ENCODE measurements at places on chromosomes 3 and 15.
A peak's percentile ranks its signal among the peaks of the same experiment; 100 is the strongest.

GRCh38 chr3:128036119-128036518, 16.1 kb upstream of the SEC61A1 start:
- DNase-seq = no peak

DNA sequence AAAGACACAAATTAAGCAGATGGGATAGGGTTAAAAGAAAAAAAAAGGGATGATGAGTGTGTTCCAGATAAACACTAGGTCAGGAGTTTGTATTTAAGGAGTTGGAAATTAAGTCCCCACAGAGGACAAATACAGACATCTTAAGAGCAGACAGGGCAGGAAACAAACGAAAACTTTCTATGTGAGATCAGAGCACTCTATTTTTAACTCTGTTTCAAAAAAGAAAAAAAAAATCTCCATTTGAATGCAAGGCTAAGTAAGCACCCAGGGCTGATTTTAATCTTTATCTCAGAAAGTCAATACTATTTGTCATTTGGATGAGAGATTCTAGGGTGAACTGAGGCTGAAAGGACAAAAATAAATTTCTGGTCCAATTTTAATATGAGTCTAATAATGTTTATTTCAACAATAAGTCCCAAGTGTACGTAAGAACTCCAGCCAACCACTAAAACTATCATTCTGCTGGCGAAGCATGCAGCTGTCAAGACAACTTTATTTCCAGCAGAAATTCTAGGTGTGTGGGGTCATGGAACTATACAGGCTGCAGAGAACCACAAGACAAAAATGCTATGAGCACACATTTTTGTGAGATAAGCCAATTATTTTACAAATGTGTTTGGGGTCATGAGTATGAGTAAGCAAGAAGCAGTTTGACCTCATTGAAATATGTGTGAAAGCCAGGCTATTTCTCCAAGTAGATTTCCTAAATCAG, 186.1 kb downstream of the FMN1 start:
- DNase-seq = no peak

- no peak for DNase-seq
Measured at GRCh38 chr3:148866261-148866660, 1.2 kb downstream of the CPA3 start.

DNA sequence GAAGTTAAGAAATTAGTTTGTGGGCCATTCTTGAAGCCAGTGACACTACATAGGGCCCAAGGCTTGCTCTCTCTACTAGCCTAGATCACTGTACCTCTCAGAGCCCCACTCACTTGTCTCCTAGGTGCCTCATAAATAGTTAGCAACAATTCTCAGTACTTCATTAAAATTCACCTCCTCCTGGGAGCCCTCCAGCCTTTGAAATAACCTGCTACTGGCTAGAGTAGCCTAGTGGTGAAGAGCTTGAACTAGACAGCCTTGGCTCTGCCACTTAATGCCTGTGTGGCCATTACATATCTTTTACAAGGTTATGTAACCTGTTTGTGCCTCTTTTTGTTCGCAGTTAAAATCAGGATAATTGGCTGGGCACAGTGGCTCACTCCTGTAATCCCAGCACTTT, 89.3 kb downstream of the UBE2E2 start:
- DNase-seq = no peak

DNA sequence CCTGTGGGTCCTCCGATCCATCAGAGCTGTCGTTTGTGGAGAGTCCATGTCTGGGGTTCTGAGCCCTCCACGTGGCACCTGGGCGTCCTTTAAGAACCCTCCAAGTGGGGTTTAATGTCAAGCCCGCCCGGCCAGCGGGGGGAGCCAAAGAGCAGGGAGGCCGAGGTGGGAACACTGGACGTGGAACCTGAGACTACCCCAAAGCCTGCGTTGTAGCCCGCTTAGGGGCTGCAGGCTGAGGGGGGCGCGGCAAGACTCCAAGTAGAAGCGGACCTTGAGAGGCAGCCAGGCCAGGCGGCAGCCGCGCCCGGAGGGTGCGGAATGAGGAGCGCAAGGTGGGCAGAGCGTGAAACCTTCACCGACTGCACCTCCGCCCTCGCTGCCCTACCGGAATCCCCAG, 126.2 kb upstream of the ATP10A start:
- no peak for DNase-seq

DNA sequence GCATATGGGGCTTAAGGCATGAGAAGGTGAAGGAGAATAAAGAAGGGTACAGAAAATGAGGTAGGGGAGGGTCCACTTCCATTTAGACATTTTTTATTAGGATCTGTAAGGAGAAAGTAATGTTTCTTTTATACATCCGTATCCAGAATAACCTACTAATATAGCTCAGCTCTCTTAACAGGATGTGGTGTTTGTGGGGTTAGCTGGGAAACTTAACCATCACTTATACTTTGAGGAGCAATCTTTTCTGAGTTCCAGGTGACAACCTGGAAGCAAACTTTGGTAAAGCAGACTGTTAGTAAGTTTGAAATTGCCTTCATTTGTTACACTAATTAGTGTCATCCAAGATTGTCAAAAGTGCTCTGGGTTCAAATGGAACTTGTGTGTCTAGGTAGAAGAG, 36.6 kb downstream of the BUB1B start:
- DNase-seq = no peak

DNA sequence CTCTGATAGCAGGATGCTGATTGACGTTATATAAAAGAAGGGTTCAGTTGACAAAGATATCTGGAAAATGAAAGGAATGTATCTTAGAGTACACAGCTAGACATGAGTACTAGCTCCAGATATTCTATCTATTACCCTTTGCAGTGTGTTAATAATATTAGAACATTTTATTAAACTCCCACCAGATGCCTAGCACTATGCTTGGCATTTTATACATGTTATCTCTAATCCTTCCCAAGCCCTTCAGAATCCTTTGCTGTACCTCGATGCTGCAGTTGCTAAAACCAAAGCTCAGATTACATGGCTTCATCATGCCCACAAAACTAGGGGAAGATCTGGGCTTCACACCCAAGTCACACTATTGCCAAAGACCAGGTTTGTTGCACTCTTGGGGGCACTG, 350.1 kb upstream of the AZI2 start:
- no peak for DNase-seq

DNA sequence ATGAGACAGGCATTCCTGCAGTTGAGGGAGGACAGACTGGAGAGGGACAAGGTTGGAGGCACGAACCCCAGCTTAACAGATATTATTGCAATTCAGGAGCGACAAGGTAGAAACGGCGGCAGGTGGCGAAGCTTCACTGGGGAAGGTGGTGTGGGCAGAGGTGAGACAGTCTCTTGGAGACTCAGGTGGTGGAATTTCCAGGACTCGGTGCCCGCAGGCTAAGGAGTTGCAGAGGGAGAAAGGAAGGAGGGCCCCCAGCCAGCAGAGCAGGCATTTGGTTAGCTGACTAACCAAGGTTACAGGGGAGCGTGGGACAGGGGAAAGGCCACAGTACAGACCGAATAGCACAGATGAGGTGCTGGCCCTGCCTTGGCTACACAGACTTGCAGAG, 3.0 kb downstream of the FAM174B start:
- no peak for DNase-seq

GRCh38 chr3:26291840-26292239, 330.7 kb upstream of the LRRC3B start:
- no peak for DNase-seq

- DNase-seq = no peak
Measured at GRCh38 chr3:126464093-126464492, 11.6 kb downstream of the ZXDC start.

DNA sequence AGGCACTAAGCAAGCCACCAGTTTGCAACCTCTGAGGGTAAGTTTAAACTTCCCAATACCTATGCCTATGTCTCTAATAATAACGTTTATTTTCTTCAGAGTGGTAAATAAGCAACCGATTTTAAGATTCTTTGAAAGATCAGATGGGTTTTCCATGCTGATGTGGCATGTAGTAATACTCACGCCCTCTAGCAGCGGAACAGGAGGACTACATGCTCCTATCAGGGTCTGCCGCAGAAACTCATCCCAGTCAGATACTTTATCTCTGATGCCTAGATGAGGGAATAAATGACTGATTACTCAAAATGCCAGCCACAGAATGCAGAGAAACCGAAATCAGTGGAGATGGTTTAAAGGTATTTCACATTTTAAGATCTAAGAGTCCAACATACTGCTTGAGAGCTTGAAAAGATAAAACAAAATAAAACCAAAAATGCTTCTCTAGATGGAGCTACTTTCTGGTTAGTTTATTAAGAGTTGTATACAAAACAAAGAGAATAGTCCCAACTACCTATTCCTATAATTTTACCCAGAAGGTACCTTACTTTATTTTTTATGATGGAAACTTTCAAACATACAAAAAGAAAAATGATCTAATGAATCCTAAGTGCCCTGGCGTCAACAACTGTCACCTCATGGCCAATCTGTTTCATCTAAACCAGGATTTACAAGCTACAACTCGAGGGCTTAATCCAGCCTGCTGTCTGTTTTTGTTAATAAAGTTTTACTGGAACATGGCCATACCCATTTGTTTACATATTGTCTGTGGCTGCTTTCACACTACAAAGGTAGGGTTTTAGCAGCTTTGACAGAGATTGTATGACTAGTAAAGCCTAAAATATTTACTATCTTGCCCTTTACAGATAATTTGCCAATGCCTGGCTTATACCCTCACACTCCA, 37.5 kb upstream of the STIMATE start:
- no peak for DNase-seq

DNA sequence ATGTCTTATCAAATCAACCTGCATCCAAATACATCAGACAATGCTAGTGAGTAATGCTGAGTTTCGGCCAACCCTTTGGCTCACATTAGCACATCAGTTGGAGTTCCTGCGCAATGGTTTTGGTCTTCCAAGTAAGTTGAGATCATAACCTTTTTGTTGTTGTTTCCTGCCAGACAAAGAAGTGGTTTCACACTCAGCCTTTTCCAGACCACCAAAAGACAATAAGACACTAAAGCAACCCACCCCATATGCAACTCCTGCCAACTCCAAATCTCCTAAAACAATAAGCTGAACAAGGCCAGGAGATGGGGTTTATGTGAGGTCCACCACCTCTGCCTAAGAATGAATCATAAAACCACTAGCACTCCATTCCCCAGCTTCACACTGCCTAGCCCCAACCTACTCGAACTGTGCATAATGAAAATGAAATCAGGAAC, 177.0 kb downstream of the ERC2 start:
- DNase-seq = no peak

- no peak for DNase-seq
Measured at GRCh38 chr3:22284559-22284958, 533.5 kb upstream of the ZNF385D start.

DNA sequence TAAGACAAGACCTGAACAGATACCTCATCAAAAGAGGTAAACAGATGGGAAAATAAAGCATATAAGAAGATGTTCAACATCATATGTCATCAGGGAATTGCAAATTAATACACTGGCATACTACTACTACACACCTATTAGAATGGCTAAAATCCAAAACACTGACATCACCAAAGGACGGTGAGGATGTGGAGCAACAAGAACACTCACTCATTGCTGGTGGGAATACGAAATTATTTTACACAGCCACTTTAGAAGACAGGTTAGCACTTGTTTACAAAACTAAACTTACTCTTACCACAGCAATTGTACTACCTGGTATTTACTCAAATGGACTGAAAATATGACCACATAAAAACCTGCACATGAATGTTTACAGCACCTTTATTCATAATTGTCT, 119.6 kb downstream of the GSK3B start:
- DNase-seq = no peak

DNA sequence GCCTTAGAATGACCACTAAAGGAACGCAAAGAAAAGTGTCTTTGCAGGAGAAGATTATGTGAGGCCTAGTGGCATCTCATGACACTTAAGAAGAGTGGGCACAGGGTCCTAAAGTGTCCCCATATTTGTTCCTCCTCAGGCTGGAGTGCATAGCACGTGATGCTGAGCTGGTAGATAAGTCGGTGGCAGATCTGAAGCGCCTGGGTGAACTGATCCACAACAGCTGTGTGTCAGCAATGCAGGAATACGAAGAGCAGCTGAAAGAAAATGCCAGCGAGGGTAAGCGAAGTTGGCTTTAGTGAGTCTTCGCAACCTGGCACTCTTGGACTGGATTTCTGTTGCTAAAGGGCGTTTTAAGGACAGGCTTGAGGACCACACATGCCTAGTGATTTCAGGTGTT, 92.6 kb downstream of the CHD2 start:
- DNase-seq = no peak

DNA sequence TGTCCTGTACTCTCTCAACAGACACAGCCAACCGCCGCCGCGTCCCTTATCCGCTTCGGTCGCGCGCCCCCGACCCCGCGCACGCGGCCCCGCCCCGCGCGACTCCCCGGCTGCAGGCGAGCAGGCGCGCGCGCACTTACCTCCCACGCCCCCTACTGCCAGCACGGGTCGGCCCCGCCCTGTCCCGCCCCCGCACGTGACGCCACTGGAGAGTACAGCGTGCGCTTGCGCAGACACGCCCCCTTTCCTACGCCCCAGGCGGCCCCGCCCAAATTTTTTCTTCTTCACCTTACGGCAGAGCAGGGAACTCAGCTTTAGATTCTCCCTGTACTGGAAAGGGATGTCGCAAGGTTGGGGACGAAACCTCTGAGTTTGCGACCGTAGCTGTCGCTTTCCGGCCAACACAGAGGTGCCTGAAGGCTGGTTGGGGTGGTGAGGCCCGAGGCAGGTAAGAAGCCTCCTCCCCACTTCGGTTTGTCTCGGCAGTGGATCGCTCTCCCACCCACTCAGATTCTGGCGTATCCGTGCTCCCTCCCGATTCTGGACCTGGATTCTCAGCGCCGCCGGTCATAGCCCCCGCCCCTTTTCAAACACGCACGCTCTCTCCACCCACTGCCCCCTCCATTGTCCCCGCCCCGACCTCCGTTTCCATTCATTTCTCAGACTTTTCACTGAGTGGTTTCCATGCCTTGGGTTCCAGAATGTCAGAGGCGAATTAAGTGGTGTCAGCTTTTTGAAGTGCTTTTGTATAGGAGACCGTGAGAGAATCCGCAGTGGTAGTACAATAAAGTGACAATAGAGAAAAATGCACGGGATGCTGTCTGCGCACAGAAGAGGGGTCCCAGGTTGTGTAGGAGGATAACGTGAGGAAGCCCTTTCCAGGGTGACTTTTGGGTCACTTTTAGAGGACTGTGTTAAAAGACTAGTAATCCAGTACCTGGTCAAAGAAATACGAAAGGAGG, at the start of the genes MYO9A and SENP8:
TSS of gene MYO9A (minus strand) at position 134 of the 962 bp plus-strand sequence. CDS start 71,587 bp downstream, outside the sequence.
TSS of gene SENP8 (plus strand) at position 387 of the 962 bp plus-strand sequence. CDS start 21,221 bp downstream, outside the sequence.
- peak; percentile 100 for DNase-seq

DNA sequence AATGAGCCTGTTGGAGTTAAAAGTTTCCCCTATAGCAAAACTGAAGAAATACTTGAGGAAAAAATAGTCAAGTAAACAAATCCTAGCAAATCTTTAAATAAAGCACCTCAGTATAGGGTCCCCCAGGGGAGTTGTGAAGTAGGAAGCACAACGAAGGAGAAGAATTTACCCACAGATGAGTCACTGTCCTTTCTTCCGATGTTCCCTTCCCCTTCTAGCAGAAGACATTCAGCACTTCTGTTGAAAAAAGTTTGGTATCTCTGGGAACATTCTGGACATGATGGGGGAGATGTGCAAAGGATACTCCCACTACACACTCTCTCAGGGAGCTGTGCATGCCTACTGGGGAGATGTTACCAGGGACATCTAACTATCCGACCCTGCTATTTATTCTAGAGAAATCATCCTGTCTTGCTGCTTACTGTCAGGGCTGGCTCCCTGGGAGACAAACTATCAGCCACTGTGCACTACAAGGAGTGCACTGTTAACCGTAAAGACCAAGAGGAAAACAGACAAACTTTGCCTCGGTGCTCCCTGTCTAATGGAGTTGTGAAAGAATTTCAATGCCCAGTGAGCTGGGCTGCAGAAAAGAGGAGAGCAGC, 93.8 kb downstream of the RFTN1 start:
- DNase-seq = no peak

All from cortex of kidney (tissue), 1 donor.